Kidney (tissue), 22 donors: ENCODE measurements at places on chromosomes 2 and 18. TPM values are rescaled to one million over a fixed set of nuclear protein-coding genes. Genes with fewer than 3 reads are reported as not detected.

GRCh38 chr2:201781557-201782051 is 871 bp upstream of the ALS2 start:
- no peaks in the 10 kb centered on the region for H3K36me3 ChIP-seq
- peak; percentile 70 for DNase-seq
- H3K4me1 ChIP-seq = peaks cover 7% of the 10 kb centered on the region

GRCh38 chr18:77115192-77115953 is 17.2 kb downstream of the MBP start:
- no peak overlapping the region for H3K4me3 ChIP-seq
- H3K27ac ChIP-seq = peak overlapping the region; percentile 93

- H3K4me1 ChIP-seq = no peaks in the 10 kb centered on the region
- no peak overlapping the region for H3K27ac ChIP-seq
- H3K4me3 ChIP-seq = no peak overlapping the region
- H3K36me3 ChIP-seq = no peaks in the 10 kb centered on the region
Observed at GRCh38 chr2:223032187-223033142, 19.5 kb upstream of the KCNE4 start.

DNA sequence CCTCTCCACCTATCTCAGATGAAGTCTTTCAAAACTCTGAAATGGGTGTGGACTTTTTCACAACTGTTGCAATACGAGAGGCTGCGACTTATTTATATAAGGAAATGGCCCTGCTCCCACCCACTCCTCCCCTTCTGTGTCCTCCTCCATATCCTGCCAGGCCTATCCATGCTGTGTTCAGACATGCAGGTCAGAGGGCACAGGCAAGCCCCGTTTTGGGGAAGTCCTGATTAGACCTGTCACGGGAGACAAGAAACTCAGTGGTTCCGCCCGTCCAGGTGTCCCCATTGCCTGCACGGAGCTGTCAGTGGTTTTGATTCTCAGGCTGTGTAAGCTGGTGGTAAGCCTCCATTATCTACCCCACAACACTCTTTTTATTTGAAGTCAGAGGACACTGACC is 99.6 kb upstream of the MGAT5 start:
- H3K4me1 ChIP-seq = no peaks in the 10 kb centered on the region
- peak; percentile 47 for DNase-seq
- no peak overlapping the region for H3K4me3 ChIP-seq
- no peak overlapping the region for H3K27ac ChIP-seq

Gene ASXL3
- 10.4 TPM for total RNA-seq

Gene TLX2
- not detected for total RNA-seq

GRCh38 chr2:142065700-142066099 is 65.1 kb downstream of the LRP1B start:
- H3K4me3 ChIP-seq = no peak overlapping the region
- H3K27ac ChIP-seq = no peak overlapping the region
- H3K27me3 ChIP-seq = no peaks in the 10 kb centered on the region
- no peaks in the 10 kb centered on the region for H3K36me3 ChIP-seq

DNA sequence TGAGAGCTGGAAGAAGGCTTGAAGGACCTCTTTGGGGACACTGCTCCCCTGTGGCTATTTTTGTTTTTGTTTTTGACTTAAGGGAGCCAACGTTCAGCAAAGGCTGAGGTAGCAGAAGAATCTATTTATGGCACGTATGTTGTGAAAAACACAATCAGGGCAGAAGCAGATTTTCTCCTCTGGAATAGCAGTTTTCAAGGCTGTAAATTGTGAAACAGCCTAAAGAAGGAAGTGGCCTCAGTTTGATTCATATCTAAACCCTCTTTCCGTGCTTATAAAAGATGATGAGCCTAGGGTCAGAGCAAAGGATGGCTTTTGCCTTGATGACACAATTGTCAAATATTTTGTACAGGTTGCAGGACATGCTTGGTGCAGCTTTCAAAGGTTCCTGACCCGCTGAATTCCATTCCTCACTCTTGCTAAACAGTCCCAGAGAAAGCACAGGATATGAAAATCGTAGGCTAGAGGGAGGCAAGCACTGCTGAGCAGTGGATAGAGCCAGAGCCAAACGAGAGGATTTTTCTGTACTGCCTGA is 106.2 kb upstream of the DLX2 start:
- no peaks in the 10 kb centered on the region for H3K36me3 ChIP-seq
- no peaks in the 10 kb centered on the region for H3K4me1 ChIP-seq
- H3K27ac ChIP-seq = no peak overlapping the region
- no peak overlapping the region for H3K4me3 ChIP-seq

Gene INPP5D
- 29.6 TPM for total RNA-seq

DNA sequence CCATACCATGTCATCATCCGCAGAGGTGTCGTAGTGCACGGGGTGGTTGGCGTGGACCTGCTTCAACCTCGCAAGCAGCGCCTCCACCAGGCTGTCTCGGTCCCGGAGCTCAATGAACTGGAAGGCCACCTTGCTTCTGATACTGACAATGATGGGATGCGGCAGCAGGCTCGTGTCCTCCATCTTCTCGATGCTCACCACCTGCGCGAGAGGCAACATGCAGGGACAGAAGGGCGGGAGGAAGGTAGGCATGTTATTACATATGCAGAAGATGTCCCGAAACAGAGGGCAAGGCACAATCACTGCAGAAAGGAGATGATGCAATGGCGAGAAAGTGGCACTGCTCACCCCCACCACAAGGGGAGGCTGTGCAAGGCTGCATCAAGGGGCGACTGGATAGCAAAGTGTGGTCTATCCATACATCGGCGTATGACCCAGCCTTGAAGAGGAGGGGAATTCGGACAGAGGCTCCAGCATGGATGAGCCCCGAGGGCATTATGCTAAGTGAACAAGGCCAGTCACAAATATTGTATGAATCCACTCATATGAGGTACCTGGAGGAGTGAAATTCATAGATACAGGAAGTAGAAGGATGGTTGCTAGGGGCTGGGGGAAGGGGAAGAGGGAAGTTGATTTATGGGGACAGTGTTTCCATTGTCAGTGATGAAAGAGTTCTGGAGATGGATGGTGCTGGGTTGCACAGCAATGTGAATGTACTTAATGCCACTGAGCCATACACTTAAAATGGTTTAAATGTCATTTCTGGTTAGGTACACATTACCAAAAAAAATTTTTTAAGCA is 36.6 kb downstream of the RPL31 start:
- H3K4me3 ChIP-seq = no peak overlapping the region
- peaks cover 17% of the 10 kb centered on the region for H3K36me3 ChIP-seq
- no peaks in the 10 kb centered on the region for H3K4me1 ChIP-seq
- no peak overlapping the region for H3K27ac ChIP-seq
- H3K27me3 ChIP-seq = no peaks in the 10 kb centered on the region
- DNase-seq = no peak

- DNase-seq = no peak
- no peaks in the 10 kb centered on the region for H3K27me3 ChIP-seq
- no peak overlapping the region for H3K27ac ChIP-seq
- H3K4me1 ChIP-seq = no peaks in the 10 kb centered on the region
- no peaks in the 10 kb centered on the region for H3K36me3 ChIP-seq
Observed at GRCh38 chr2:209046163-209046562, 377.7 kb upstream of the MAP2 start.

DNA sequence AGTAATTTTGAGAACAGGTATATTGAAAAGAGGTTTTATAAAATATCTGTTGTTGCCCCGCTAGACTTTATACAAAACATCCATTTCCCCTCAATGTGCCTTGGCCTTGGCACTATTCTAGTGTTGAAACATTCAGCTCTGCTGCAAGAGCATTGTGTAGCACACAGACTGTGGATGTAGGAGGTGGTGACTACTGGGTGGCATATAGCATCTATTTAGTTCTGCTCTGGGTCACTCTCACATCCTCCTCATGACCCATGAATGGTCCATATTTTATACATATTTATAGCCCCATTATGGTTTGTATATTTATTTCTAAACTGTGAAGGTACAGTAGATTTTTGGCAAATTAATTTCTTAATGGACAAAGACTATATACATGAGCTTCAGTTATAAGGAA is 1022.0 kb upstream of the CELF4 start:
- no peaks in the 10 kb centered on the region for H3K4me1 ChIP-seq
- H3K27ac ChIP-seq = no peak overlapping the region
- no peak overlapping the region for H3K4me3 ChIP-seq
- DNase-seq = no peak
- H3K27me3 ChIP-seq = no peaks in the 10 kb centered on the region

- H3K27me3 ChIP-seq = no peaks in the 10 kb centered on the region
- no peak overlapping the region for H3K27ac ChIP-seq
- DNase-seq = no peak
- no peaks in the 10 kb centered on the region for H3K36me3 ChIP-seq
- no peak overlapping the region for H3K4me3 ChIP-seq
- H3K4me1 ChIP-seq = no peaks in the 10 kb centered on the region
Observed at GRCh38 chr2:45300026-45300750, 290.9 kb upstream of the SIX2 start.

- no peaks in the 10 kb centered on the region for H3K4me1 ChIP-seq
- DNase-seq = no peak
- no peak overlapping the region for H3K27ac ChIP-seq
- no peaks in the 10 kb centered on the region for H3K36me3 ChIP-seq
- H3K4me3 ChIP-seq = no peak overlapping the region
- H3K27me3 ChIP-seq = no peaks in the 10 kb centered on the region
Observed at GRCh38 chr2:10545556-10545955, 97.4 kb upstream of the ODC1 start.

DNA sequence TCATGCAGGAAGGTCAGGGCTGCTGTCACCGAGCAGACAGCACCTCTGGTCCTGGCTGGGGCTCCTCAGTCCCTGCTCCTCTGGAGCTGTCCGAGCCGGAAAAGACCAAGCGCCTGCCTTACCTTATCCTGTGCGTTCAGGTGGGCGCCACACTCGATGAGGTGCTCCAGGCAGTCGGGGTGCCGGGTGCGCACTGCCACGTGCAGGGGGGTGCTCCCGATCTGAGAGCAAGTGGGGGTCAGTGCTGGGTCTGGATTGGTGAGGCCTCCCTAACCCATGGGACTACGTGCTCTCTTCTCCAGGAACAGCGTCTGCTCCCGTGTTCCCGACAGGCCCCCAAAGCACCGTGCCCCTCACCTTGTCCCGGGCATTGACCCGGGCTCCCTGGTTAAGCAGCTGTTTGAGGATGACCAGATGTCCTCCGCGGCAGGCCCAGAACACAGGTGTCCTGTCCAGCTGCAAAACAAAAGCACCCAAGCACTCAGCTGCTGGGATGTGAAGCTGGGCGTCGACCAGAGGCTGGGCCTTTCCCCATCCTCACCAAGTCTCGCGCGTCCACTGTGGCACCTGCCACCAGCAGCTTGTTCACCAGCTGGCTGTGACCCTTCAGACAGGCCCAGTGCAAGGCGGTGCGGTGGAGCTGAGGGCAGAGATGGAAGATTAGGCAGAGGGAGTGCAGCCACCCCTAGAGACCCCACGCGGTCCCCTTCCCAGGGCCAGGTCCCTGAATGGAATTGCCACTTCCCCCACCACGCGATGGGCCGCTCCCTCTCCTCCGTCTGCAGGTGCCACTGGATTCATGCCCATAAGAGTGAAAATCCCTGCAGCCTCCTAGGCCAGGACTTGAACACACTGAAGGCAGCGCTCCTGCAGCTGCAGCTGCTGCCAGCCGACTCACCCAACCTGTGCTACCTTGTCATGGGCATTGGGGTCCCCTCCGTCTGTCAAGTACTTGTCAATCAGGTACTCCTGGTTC is 3.7 kb downstream of the ANKRD23 start:
- H3K27me3 ChIP-seq = no peaks in the 10 kb centered on the region
- H3K4me1 ChIP-seq = no peaks in the 10 kb centered on the region
- H3K27ac ChIP-seq = no peak overlapping the region
- H3K36me3 ChIP-seq = no peaks in the 10 kb centered on the region
- H3K4me3 ChIP-seq = no peak overlapping the region
- no peak for DNase-seq

Gene GAL3ST2
- total RNA-seq = 0.19 TPM

- no peak overlapping the region for H3K4me3 ChIP-seq
- no peak for DNase-seq
- no peaks in the 10 kb centered on the region for H3K36me3 ChIP-seq
- H3K27ac ChIP-seq = no peak overlapping the region
Observed at GRCh38 chr2:68698567-68699377, 35.8 kb upstream of the ARHGAP25 start.

DNA sequence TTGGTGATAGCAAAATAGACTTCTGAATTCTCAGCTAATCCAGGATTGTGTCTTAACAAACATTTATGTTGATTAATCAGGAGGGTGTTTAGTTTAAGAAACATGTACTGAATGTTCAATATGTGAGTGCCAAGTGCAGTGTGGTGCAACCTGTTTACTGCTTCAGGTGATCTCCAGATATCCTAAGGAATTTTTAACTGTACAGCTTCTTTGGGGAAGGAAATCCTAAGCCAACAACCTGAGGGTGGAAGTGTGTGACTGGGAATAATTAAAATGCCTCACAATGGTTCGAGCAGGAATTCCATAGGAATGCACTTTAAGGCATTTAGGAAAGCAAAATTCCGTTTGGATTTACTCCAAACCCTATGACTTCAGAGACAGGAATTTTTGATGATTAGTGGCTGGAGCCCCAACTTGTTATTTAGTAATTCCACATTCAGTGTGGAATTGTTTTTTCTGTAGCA is 16.4 kb downstream of the CRIM1 start:
- no peak for DNase-seq
- H3K27me3 ChIP-seq = no peaks in the 10 kb centered on the region
- peaks cover 50% of the 10 kb centered on the region for H3K4me1 ChIP-seq
- no peak overlapping the region for H3K4me3 ChIP-seq
- H3K27ac ChIP-seq = peak overlapping the region; percentile 40
